ENCODE measurements at places on chromosomes 13 and 19. TPM values are rescaled to one million over a fixed set of nuclear protein-coding genes. Genes with fewer than 3 reads are reported as not detected.

Gene LAIR1
- not detected for total RNA-seq

Gene LRP3
- 5.1 TPM for total RNA-seq

Gene FRY
- total RNA-seq = 1.7 TPM

Gene DENND1C
- 0.07 TPM for total RNA-seq

Gene POU4F1
- not detected for total RNA-seq

Gene ELSPBP1
- total RNA-seq = not detected

Gene ADGRE2
- 0.71 TPM for total RNA-seq

Gene EPSTI1
- total RNA-seq = 1.7 TPM

Gene HIPK4
- under 0.01 TPM for total RNA-seq

Gene TNFSF9
- total RNA-seq = 4.1 TPM

Gene PLK5
- not detected for total RNA-seq

Gene IGFLR1
- under 0.01 TPM for total RNA-seq

Gene PRODH2
- total RNA-seq = not detected

Gene SSC5D
- total RNA-seq = 0.36 TPM

Gene RXFP2
- not detected for total RNA-seq

Gene METTL21C
- total RNA-seq = not detected

Gene KLF2
- 0.28 TPM for total RNA-seq

Gene CD22
- 0.34 TPM for total RNA-seq

Gene SYNGR4
- total RNA-seq = not detected

Gene NOTCH3
- 251 TPM for total RNA-seq

Gene ALG5
- total RNA-seq = 60.8 TPM

Gene CNN2
- total RNA-seq = 272 TPM

Gene MBD3L3
- not detected for total RNA-seq

Gene ZNF850
- 1.4 TPM for total RNA-seq

Gene CACTIN
- total RNA-seq = 23.2 TPM

Gene ZNF571
- total RNA-seq = 7.9 TPM
